Caudate nucleus (tissue), 63 donors: ENCODE measurements at places on chromosomes 4 and X.

GRCh38 chrX:110723844-110724243 is 71.8 kb downstream of the CHRDL1 start:
- DNase-seq: no peak

GRCh38 chr4:52010986-52011385 is 9.2 kb downstream of the LRRC66 start:
- no peak for DNase-seq

DNA sequence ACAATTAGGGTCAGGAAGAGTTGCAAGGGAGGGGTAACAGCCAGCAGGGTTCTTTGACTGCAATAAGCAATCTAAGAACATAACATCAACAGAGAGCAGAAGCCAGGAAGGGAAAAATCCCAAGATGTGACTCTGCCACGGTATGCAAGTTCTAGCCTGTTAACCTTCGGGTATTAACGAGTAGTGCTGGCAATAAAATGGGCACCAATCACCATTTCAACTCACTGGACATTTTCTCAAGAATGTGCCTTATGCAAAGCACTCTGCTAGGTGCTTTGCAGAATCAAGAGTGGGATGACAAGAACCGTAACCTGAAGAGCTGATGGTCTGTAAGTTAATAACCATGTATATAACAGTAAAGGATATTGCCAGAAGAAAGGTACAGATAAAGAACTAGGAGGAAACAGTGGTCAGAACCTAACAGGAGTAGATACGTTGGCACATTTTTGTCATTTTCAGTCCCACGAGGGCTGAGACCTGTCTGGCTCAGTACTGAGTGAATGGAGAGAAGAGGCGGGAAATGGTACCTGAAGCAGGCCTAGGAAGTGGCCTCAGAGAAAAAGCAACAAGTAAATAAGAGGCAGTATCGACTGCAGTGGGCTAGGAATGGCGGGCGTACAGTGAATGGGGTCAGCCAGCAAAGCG is 2.7 kb downstream of the ELOVL6 start:
- DNase-seq: no peak

DNA sequence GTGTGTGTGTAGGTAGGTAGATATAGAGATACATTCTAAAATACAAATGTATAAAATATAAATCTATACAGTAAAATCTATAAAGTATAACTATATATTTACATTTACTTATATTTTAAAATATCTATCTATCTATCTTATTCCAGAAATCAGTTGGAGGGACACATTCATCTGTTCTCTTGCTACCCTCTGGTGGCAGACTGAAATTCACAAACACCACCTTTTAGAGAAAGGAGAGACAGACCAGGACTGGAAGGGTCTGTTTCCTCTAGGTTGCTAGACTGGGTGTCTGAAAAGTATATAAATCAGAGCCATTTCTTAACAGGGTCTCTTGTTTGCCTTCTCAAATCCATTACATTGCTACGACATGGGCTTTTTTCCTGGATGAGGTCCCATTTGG is 343.0 kb downstream of the OPHN1 start:
- no peak for DNase-seq

- DNase-seq: no peak
These were observed 5.5 kb downstream of the ATP10D start for GRCh38 chr4:47490550-47490949.

GRCh38 chr4:10803713-10804343 is 119.3 kb upstream of the CLNK start:
- DNase-seq: no peak

- DNase-seq: no peak
These were observed 119.8 kb downstream of the ZNF330 start for GRCh38 chr4:141340458-141340857.

GRCh38 chrX:66021401-66021764 is 18.5 kb downstream of the VSIG4 start:
- DNase-seq: no peak

- DNase-seq: no peak
These were observed 11.6 kb upstream of the BMP2K start for GRCh38 chr4:78764498-78764961.
